ENCODE measurements at places on chromosomes 4 and X.

DNA sequence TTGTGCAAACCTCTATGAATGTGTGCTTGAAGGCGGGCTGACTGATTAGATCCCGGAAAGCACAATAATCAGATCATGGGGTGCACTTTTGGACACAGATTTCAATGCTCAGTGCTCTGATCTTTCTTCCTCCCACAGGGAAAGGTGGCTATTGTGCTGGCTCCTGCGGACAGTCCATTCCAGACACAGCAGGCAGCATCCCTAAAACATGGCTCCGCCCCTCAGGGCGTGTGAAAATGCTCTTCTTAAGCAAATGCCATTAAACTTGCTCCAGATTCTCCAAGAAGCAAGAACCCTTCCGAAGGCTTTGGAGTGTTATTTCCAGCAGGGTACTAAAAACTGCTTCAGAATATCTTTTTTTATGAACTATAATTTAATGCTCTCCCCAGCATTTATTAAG, 100.0 kb downstream of the SLC2A9 start:
- no peak for DNase-seq

- no peak for DNase-seq
Observed at GRCh38 chr4:94551643-94552564, 100.2 kb downstream of the PDLIM5 start.

GRCh38 chr4:123409334-123409733, 12.7 kb downstream of the SPRY1 start:
- DNase-seq, result no peak

DNA sequence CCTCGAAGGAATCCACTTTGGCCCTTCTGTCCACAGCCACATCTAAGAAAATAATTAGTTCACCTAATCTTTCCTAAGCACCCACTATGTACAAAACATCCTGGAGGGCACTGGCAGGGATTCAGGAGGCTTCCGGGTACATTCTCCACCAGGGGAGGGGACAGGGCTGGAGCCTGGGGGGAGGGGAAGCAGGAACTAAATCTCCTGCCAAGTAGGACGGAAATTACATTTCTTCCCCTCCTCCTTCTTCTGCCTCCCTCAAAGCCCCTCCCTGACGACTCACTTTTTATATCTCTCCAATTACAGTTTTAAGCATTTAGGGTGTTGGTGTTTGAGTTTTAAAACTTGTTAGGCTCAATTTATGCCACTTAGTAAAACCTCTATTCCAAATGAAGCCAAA, 203.1 kb downstream of the BCOR start:
- DNase-seq, result no peak

DNA sequence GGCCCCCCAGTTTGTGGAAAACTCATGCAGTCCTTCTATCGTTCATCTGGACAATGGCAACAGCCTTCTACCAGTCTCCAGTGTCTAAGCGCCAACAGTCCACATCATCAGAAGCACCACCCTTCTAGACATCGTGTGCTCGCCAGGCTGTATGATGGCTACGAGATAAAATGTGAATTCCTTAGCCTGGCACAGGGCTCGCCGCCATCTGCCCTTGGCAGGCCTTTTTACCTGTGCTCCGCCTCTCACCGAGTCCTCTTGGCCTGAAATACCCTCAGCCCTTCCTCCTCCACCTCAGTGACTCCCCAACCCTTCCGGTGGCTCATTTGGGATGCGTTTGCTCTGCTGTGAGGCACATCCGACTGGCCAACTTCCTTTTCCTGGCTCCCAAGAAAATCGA, 15.9 kb upstream of the STS start:
- DNase-seq, result no peak

DNA sequence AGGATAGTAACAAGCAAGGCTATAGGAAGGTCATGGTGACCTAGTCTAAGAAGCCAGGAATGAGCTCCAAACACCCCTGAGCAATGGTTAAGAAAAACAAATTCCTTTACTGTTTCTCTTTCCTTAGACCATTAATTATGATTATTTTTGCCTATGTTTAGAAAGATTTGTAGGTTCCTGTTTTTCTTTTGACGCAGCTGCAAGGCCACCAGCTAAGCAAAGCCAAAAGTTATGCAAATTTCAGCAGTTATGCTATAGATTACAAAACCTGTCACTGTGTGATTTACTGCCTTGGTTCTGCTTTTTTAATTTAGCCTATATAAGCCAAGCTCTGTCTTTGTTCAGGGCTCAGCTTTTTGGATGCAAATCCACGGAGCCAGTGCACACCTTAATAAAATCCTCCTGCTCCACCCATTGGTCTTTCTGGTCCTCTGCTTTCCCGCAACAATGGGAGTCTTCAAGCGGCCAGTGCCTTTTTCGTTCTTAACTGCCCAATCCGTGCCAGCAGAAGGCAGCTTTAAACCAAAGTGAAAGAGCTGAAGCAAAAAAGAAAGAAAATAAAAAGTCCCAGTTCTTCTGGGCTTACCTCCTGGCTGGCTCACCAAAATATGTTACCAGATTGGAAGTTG, 1.4 kb upstream of the CEP135 start:
- no peak for DNase-seq

All from CD4-positive, alpha-beta T cell treated with Interleukin-21 for 1 hour (primary cell).